ENCODE measurements at places on chromosomes 1 and 21.

DNA sequence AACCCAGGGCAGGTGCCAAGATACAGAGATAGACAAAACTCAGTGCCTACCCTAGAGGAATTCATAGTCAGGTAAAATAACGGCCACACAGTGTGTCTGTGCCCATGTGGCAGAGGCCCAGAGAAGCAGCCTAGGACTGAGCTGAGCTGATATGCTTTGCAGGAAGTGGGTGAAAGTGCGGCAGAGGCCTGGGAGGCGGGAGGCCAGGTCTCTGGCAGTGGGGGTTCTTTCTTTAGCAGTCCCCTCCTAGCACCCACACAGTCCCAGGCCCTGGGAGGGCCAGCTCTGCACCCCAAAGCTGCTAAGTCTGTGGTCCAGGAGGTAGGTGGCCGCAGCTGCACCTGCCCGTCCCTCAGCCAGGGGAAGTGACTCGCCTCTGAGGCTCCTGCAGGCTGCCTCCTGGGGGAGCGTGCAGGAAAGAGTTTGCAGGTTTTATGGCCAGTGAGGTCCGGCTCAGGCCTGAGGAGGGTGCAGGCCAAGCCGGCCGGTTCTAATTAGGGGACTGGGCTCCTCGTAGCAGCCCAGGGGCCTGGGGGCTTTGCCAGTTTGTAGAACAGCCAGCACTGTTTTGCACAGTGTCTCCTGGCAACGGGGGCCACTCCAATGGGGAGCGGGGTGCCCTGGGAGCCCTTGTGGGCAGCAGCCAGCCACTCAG is 107.9 kb downstream of the SPSB1 start:
- no peak for DNase-seq

DNA sequence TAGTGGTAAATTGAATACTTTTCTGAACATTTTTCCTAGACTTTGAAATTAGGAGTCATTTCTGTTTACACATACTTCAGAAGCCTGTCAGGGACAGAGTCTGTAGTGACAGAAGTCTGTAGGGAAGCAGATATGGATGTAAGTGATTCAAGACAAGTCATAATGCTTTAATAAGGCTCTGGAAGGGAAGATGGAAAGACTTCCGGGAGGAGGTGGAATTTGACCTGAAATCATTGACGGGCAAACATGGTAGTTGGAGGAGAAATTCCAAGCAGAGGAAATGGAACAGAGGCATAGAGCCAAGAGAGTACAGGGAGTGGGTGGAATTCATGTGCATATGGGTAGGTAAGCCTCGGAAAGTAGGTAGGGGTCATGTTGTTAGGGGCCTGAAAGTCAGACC is 22.5 kb downstream of the CAMTA1 start:
- DNase-seq, result no peak

GRCh38 chr1:3598051-3598491 is 13.2 kb downstream of the MEGF6 start:
- no peak for DNase-seq

DNA sequence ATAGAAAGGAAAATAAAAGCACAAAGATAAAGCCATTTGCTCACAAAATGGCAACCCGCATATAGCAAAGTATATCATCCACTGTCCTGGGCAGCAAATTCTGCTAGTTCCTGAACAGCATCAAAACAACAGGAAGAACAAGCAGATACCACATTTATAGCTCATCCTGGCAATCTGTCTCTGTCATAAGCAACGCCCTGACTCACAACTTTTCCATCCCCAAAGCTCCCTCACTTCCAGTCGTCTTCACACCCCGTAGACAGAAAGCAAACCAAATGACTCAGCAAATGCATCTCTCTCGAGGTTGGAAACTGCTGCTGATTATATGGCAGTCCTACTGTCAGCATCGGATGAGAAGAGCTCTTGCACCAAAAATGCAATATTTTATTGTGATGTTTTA is 65.8 kb downstream of the AK5 start:
- DNase-seq, result peak; percentile 92

DNA sequence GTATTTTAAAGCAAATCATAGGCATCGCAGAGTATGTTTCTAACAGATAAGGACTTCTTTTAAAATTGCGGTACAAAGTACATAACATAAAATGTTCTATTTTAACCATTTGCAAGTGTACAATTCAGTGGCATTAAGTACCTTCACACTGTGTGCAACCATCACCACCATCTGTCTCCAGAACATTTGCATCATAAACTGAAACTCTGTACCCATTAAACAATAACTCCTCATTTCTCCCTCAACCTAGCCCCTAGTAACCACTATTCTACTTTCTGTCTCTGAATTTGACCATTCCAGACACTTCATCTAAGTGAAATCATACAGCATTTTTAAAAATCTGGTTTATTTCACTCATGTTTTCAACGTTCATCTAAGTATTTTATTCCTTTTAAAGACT is 16.6 kb upstream of the ATF3 start:
- DNase-seq, result no peak

- DNase-seq, result no peak
These were observed 1.7 kb downstream of the IKBKE start for GRCh38 chr1:206472024-206472423.

GRCh38 chr1:247273013-247273412 is 17.1 kb downstream of the VN1R5 start:
- DNase-seq, result no peak

GRCh38 chr1:2205191-2205952 is 10.8 kb upstream of the FAAP20 start:
- peak; percentile 94 for DNase-seq

GRCh38 chr1:33182401-33182841 is 578 bp upstream of the TRIM62 start:
- DNase-seq, result peak; percentile 68

DNA sequence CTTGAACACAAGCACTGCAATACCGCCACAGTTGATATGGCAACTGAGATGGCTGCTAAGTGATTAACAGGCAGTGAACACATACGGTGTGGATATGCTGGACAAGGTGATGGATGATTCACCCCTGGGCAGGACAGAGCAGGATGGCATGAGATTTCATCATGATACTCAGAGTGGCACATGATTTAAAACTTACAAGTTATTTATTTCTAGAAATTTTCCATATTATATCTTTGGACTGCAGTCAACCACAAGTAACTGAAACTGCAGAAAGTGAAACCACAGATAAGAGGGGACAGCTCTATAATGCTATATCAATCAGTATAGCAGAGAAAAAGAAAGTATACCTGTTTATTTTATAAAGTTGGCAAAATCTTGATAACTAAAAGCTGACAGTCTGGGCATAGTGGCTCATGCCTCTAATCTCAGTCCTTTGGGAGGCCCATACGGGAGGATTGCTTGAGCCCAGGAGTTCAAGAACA is 47.9 kb downstream of the PHACTR4 start:
- DNase-seq, result peak; percentile 66

- DNase-seq, result no peak
These were observed 77.5 kb downstream of the OMA1 start for GRCh38 chr1:58469016-58469415.

GRCh38 chr1:97721221-97721620 is 199.6 kb downstream of the DPYD start:
- DNase-seq, result peak; percentile 13

GRCh38 chr1:204254031-204254661 is 40.4 kb upstream of the GOLT1A start:
- peak; percentile 85 for DNase-seq

GRCh38 chr1:215055281-215055935 is 27.1 kb upstream of the KCNK2 start:
- no peak for DNase-seq

DNA sequence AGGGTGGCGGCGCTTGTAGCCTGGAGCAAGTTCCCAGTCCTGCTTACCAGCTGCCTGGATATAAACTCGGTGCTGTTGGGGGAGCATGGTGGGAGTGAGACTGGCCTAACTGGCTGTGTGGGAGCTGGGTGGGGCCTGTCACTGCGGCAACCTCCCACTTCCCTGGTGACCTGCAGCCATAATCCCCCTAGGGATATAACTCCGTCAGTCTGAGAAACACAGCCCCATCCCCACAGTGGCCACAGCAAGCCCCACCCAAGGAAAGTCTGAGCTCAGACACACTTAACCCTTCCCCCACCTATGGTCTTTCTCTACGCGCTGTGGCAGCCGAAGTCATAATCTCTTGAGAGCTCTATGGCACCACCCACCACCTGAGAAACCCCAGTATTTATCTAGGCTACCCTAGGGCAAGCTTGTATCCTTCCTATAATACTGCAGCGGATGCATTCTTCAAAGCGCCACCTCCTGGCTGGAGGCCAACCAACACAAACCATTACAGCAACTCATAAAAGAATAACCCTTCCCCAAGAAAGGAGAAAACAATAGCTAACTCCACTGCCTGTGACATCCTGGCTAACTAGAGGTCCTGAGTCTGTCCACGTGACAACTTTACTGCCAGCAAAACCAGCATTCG is 57.4 kb downstream of the ZNF648 start:
- DNase-seq, result no peak

- no peak for DNase-seq
These were observed 89.5 kb upstream of the ARTN start for GRCh38 chr1:43844114-43844513.

GRCh38 chr1:241061062-241061461 is 295.9 kb downstream of the RGS7 start:
- DNase-seq, result no peak

DNA sequence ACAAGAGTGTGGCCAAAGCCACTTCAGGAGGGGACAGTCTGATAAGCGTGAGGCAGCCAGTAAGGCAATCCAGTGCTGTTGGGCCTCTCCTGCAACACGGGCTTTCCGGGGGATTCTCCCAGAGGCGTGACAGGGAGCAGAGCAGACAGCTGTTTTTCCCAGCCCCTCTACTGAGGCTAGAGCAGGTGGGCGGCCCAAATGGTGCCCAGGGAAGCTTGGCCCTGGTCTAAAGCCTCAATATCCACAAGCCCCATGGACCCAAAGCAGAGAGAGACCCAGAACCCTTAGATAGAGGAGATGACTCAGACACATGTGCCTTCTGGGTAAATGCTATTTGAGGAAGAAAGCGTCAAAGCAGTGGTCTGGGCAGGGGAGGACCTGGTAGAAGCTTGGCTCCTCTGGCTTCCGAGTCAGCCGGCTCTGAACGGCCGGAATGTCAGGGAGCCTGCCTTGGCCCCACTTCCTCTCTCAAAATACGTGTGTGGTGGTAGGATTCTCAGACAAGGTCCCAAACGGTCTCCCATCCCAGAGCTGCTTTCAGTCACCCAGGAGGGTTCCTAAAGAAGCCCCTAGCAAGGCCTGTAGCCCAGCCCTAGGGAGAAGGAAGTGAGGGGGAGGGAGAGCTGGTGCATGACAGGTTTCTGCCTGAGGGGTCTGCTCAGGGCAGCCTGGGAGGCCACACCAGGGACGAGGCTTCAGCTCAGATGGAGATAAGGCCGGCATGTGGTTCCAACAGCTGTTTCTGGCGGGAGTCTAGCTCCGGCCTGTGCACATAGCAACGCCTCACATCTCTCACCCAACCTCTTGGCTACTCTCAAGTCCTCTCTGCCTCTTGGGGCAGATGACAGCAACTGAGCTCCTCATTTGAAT is 28.8 kb downstream of the PIK3C2B start:
- no peak for DNase-seq

DNA sequence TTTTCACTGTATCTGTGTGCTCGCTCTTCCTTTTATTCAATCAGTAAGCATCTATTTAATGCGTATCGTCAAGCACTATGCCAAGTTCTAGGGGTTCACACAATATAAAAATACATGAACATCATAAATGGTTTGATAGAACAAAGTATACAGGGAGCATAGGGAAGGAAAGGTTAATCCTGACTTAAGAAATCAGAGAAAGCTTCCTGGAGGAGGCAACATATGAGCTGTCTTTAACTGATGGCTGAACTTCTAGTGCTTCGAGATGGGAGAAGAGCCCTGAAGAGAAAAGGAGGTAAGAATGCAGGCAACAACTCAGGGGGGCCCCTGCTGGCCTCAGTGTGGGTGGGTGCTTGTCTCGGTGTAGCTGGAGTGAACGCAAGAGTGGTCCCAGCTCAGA is 63.6 kb upstream of the GALNT2 start:
- DNase-seq, result no peak

- DNase-seq, result no peak
These were observed 133.1 kb downstream of the AKT3 start for GRCh38 chr1:243716906-243717305.

DNA sequence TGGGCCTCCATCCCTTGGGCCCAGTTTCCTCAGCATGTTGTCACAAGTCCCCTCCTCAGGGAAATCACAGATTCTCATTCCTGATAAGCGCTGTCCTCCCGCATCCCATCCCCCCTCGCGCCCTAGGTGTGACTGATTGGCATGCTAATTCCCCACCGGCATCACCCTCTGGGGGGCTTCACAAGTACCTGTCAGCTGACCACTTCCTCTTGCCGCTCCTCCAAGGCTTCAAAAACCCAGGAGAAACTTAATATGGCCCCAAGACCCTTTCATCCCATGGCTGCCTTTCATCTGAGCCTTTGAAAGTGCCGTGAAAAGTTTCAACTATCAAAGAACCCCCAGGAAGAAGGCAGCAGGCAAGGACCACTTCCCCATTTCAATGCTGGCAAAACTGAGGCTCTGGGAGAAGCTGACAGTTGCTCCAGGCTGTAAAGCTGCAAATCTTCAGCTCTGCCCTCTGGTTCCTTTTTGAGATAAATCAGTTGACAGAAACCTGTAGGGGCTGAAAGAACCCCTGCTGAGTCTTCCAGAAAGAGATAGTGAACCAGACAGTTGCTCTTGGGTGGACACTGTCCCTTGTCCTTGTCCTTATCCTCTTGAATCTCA is 12.8 kb upstream of the MIXL1 start:
- DNase-seq, result no peak

DNA sequence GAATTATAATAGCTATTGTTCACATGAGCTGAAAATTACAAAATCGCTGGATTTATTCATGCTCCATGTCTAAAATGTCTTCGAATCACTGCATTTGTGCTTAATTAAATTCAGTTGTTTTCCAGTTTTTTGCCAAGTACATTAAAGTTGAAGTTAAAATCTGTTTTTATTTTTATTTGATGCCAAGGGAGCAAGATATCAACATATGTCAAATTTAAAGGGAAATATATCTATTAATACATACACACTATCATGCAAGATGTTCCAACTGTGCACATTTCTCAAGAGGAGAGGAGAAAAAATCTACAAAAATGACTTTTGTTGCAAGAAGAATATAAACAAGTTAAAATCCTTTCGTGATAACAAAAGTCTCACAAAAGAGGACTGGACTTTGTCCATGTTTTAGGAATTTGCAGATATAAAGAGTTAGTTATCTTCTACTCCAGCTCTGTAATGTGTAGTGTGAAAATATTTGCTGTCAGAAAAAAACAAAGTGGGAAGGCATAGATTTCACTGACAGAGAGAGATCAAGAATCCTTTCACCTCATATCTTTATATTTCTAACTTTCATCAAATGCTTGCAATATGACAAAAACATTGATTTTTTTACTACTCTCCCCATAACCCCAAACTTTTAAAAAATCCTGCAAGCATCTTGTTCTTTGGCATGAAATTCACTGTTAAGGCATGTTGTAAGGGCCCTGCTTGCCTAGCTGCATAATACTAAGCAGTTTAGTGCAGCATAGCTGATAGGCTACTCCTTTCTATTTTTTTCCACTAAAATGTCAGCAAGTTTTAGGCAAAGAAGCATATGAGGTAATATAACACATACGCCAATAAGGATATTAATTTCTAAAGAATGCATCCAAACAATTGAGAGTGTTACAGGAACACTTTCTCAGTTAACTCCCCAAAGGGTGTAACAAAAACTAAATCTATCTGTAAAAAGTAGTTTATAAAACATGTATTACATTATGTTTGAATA is 340.2 kb upstream of the ADAMTS5 start:
- DNase-seq, result peak; percentile 80

Measured in AG10803 (cell line).